ENCODE measurements at places on chromosomes 1 and 21. TPM values are rescaled to one million over a fixed set of nuclear protein-coding genes. Genes with fewer than 3 reads are reported as not detected.
A peak's percentile ranks its signal among the peaks of the same experiment; 100 is the strongest.

DNA sequence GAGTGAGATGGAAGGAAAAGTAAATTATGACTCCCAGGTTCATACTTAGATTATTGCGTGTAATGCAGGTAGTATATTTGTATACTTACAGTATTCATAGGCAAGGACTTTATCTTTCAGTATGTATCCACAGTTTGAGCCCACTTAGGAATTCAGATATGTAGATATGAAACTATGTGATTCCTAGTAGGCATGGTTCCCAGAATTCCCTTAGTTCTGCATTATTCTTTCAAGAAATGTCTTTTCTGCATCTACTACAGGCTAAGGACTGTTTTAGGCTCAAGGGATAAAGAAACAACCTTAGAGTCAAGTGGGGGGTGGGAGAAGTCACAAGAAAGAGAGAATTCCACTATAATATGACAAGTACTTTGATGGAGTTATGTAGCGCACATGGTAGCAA lies 13.8 kb downstream of the ANGPTL1 start:
- DNase-seq = no peak
- no peaks in the 10 kb centered on the region for H3K36me3 ChIP-seq
- H3K27me3 ChIP-seq = no peaks in the 10 kb centered on the region
- no peak overlapping the region for H3K27ac ChIP-seq
- no peak overlapping the region for H3K4me3 ChIP-seq
- no peaks in the 10 kb centered on the region for H3K4me1 ChIP-seq

FYB2 gene
- polyA plus RNA-seq = 27.6 TPM

DNA sequence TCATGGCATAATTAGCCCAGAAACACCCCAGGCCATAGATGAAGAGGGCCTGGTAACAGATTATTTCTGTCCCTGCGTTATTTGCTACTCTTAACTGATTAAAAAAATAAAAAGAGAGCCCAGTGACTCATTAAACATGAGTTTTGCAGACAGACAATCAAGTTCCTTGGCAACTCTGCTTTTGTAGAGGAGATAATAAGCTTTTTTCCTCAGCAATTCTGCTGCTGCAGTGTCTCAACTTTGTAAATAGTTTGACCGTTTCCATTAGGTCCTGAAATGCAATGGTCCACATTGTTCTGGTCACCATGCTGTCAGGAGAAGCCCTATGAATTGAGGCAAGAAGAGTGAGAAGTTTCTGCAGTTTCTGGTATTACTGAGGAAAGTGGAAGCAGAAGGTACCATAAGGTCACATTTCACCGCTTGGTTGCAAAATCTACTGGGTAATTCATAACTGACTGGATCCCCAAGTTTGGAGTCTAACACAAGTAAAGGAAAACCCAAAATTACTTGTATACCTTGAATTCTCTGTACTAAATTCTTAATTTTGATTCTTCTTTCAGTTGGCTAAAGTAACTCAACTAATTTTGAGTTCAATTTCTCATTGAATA lies 139.5 kb downstream of the ZZZ3 start:
- H3K27me3 ChIP-seq = no peaks in the 10 kb centered on the region
- no peaks in the 10 kb centered on the region for H3K36me3 ChIP-seq
- DNase-seq = no peak
- H3K4me1 ChIP-seq = peaks cover 11% of the 10 kb centered on the region
- H3K4me3 ChIP-seq = no peak overlapping the region

PPM1J gene
- not detected for polyA plus RNA-seq

DNA sequence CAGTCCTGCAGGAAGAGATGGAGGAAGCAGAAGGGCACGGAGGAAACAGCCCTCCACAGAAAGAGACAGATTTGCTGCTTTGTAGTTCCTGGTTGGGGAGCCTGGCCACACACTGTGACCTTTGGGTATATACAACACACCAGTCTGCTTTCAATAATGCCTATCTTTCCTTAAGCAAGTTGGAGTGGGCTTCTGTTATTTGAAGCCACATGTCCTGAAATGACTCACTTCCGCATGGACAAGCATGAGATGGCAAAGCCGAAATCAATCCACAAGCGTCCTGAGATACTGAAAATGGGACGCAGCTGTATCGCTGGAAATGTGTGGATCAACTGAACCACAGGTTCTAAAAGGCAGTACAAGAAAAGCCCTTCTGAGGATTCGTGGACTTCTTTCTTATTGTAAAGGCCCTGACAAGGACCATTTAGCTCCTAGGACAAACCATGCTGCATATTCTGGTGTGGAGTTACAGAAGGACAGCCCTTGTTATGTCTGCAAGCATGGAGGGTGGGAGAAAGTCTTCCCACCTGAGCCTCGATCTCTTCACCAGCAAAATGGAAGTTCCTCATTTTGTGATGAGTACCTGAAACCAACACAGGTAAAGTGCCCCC lies 22.7 kb upstream of the FHAD1 start:
- H3K4me1 ChIP-seq = no peaks in the 10 kb centered on the region
- H3K27ac ChIP-seq = no peak overlapping the region
- no peak for DNase-seq
- no peaks in the 10 kb centered on the region for H3K27me3 ChIP-seq
- no peak overlapping the region for H3K4me3 ChIP-seq
- no peaks in the 10 kb centered on the region for H3K36me3 ChIP-seq

DNA sequence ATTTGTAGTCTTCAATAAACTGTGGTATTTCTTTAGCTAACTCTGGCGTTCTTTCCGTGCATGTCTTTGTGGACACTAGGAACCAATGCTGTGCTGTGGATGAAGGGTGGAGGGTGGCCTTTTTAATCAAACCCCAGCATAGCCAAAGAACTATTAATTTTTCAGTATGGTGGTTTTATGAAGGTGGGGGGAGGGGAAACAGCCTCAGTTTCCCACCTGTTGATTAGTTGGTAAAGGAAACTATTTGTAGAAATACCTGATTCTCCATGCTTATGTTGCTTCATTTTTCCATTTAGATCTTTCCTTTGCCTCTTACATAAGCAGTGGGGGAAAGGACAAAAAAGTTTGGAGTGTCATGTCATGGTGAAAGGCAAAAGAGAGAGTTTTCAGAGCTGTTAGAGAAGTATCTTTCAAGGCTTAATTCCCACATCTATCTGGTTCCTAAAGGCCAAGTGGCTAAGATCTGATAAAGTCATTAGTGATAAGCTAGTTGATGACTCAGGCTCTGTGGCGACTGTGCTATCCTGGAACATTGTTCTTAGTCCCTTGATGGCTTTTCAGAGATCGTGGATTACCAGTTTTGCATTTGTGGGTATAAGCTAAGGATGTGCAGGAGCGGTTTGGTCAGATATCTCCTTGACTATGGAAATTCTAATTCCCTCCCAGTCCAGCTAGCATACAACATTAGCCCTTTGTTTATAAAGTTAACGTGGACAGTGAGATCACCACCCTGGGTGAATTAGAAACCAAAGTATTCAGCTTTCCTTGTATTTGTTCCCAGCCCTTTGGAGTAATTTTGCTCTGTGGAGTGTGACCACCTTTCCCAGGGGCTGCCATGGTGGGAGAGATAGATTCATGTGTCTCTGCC lies 8.7 kb upstream of the HAX1 start:
- no peak overlapping the region for H3K4me3 ChIP-seq
- DNase-seq = no peak
- no peaks in the 10 kb centered on the region for H3K4me1 ChIP-seq
- peaks cover 81% of the 10 kb centered on the region for H3K36me3 ChIP-seq
- no peaks in the 10 kb centered on the region for H3K27me3 ChIP-seq

DNA sequence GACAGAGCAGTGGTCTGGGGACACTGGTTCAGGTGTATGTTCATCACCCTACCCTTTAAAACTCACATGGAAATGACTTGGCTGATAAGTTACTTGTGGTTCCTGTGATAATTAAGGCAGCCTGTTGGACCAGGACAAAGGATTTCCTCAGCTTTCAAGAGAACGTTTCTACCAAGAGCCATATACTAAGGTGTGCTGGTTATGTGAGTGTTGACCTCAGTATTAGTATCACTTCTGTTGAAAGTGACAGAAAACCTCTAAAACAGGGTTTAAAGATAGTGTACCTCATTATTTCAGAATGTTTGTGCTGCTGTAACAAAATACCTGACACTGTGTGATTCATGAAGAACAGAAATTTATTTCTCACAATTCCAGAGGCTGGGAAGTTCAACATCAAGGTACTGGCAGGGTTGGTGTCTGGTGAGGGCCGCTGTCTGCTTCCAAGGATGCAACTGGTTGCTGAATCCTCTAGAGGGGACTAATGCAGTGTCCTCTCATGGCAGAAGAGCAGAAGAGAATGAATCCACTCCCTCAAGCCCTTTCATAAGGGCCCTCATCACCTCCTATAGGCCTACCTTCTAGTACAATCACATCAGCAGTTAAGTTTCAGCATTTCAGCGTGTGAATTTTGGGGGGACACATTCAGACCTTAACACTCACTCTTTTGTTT lies 54.9 kb downstream of the UCK2 start:
- DNase-seq = no peak
- H3K27ac ChIP-seq = no peak overlapping the region
- H3K27me3 ChIP-seq = no peaks in the 10 kb centered on the region
- no peaks in the 10 kb centered on the region for H3K36me3 ChIP-seq
- no peak overlapping the region for H3K4me3 ChIP-seq

- H3K4me3 ChIP-seq = no peak overlapping the region
- no peaks in the 10 kb centered on the region for H3K27me3 ChIP-seq
- no peak for DNase-seq
- no peaks in the 10 kb centered on the region for H3K36me3 ChIP-seq
These were observed 421.2 kb upstream of the ZRANB2 start for GRCh38 chr1:71502006-71502405.

GRCh38 chr1:77781683-77782082 lies 2.2 kb downstream of the MIGA1 start:
- DNase-seq = no peak
- no peaks in the 10 kb centered on the region for H3K36me3 ChIP-seq
- no peaks in the 10 kb centered on the region for H3K4me1 ChIP-seq
- no peaks in the 10 kb centered on the region for H3K27me3 ChIP-seq

GRCh38 chr1:173020138-173020750 lies 30.5 kb downstream of the TNFSF18 start:
- H3K27me3 ChIP-seq = no peaks in the 10 kb centered on the region
- H3K36me3 ChIP-seq = no peaks in the 10 kb centered on the region
- no peaks in the 10 kb centered on the region for H3K4me1 ChIP-seq
- no peak for DNase-seq
- no peak overlapping the region for H3K27ac ChIP-seq

CEP170 gene
- polyA plus RNA-seq = 9.2 TPM

SWT1 gene
- polyA plus RNA-seq = 1.6 TPM

CFHR2 gene
- polyA plus RNA-seq = 448 TPM

TMEM125 gene
- polyA plus RNA-seq = 0.76 TPM

LEFTY2 gene
- not detected for polyA plus RNA-seq

DNA sequence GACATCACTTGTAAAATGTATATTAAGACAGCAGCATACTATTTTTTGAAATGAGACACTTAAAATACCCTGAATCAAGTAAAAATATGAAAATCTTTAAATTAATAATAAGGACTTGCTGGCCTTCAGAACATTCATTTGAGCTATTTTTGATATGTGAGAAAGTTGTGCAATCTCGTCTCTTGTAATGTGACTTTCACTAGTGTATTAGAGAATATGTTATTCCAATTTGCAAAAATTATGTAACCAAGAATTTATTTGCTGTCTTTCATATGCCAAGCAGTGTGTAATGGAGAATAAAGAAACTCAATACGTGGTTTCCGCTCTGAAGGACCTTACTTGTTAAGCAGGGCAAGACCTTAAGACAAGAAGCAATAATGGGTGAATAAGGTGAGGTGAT lies 375.0 kb upstream of the RUNX1 start:
- H3K36me3 ChIP-seq = no peaks in the 10 kb centered on the region
- peaks cover 3% of the 10 kb centered on the region for H3K27me3 ChIP-seq
- H3K27ac ChIP-seq = no peak overlapping the region

DNA sequence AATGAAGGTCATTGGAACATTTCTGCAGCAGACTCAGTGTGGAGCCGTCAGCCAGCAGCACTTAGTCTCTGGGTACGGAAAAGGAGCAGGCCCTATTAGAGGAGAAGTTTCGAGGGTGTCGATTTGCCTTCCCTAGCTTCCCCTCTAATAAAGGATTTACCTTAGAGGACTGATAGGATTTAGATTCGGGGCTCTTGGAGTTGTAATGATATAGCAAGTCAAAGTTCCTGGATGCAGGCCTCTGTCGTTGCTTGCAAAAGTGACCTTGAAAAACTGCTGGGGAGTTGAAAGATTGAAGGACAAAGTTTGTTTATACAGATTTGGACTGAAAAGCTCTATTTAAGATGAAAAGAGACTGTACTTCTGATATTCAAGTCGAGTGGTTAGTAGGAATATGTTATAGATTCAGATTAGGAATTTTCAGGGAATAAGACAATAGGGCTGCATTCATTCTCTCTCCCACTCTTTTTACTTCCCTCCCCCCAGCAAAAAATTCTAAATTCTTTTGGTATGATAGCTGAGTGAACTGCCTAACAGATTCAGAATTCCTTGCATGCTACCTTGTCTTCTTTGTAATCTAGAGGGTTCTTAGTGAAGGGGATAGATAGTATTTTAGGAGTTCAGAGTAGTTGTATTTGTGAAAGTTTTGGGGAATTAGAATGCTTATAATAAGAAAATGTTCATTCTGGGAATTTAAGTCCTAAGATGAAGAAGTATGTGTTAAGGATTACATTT lies 19.2 kb downstream of the NFYC start:
- H3K27ac ChIP-seq = peak overlapping the region; percentile 5
- H3K36me3 ChIP-seq = no peaks in the 10 kb centered on the region
- DNase-seq = no peak
- H3K4me1 ChIP-seq = peaks cover 37% of the 10 kb centered on the region

DNA sequence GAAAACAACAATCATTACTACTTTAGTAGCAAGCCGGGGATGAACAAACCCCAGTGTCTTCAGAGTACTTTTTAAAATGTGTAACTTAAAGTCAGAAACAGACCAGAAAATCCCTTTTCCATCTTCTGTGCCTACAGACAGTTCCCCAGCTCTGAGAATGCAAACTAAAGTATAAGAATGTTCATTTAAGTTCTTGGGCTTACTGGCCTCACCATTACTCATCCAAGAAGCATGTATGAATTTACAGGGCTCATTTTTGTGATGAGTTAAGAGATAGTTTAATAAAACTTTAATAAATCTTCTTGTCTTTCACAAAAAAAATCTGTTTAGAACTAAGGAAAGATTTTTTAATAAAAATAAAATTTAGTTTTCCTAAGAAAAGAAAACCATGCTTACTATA lies 4.6 kb downstream of the LPGAT1 start:
- DNase-seq = no peak
- H3K27ac ChIP-seq = no peak overlapping the region
- H3K4me1 ChIP-seq = peaks cover 7% of the 10 kb centered on the region
- no peak overlapping the region for H3K4me3 ChIP-seq

DNA sequence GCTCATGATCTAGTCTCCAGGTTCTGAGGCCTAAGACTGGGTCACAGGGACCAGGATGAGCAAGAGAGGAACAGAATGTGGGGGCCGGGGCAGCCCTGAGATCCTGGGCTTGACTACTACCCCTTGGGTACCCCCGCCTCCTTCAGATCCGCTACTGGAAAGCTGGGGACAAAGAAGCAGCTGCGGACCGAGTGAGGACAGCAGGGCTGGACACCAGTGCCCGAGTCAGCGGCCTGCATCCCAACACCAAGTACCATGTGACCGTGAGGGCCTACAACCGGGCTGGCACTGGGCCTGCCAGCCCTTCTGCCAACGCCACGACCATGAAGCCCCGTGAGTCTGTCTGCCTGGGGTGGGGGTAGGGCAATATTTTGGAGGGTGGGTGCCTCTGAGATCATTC lies 12.5 kb downstream of the TMEM81 start:
- no peaks in the 10 kb centered on the region for H3K4me1 ChIP-seq
- DNase-seq = no peak
- no peak overlapping the region for H3K4me3 ChIP-seq
- H3K27ac ChIP-seq = no peak overlapping the region
- H3K36me3 ChIP-seq = no peaks in the 10 kb centered on the region

GRCh38 chr1:89361681-89362080 lies 2.2 kb upstream of the GBP6 start:
- no peak overlapping the region for H3K27ac ChIP-seq
- no peak overlapping the region for H3K4me3 ChIP-seq
- no peak for DNase-seq
- peaks cover 2% of the 10 kb centered on the region for H3K4me1 ChIP-seq

ATF3 gene
- 8.8 TPM for polyA plus RNA-seq
